ENCODE measurements at places on chromosomes 3 and 15.

DNA sequence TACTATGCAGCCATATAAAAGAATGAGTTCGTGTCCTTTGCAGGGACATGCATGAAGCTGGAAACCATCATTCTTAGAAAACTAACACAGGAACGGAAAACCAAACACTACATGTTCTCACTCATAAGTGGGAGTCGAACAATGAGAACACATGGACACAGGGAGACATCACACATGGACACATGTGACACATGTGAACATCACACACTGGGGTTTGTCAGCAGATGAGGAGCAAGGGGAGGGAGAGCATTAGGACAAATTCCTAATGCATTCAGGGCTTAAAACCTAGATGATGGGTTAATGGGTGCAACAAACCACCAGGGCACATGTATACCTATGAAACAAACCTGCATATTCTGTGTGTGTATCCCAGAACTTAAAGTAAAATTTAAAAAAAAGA is 408.0 kb downstream of the EPHB1 start:
- no peak for DNase-seq

- DNase-seq: no peak
These were observed 69.5 kb downstream of the LRRC49 start for GRCh38 chr15:70962084-70962483.

GRCh38 chr3:105584003-105584790 is 217.5 kb downstream of the ALCAM start:
- no peak for DNase-seq

DNA sequence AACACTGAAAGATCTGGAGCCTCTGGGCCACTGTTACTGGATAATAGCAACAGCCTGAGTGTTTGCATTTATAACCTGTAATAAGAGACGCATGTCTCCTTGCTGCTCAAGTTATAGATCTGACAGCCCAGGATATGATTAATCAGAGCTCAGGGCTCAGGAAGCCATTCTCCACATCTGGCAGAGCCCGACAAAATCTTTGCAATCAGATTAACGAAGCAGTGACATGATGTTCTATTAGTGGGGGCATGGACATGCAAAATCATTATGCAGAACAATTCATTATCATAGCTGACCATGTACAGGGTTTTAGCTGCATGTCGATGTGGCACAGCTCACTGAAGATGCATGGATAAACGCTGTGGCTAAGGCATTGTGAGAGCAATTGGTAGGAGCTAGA is 730.3 kb downstream of the ZNF385D start:
- no peak for DNase-seq

GRCh38 chr15:68470976-68471375 is 39.0 kb upstream of the ITGA11 start:
- DNase-seq: no peak

DNA sequence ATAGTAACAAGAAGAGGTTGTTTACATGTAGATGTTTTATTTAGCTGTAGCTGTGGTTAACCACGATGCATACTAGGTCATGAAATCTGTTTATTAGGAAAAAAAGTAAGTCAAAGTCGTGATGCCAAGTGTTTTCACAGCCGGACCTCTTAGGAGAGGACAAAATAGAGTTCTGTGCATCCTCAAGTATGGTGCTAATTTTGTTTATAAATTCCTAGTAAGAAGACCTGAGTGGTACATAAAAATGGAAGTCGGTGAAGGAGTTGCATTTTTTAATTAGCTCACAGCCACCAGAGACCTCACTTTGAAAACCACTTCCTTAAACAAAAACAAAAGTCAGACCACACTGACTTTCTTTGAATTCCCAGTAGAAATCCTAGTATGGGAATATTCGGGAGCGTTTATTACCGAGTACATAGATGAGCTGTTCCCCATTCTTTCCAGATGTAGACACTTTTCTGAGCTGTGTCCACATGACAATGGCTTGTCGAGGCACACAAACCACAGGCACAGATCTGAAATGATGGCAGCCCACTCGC is 143.6 kb upstream of the UBE2E1 start:
- no peak for DNase-seq

- DNase-seq: no peak
These were observed 44.7 kb upstream of the INO80 start for GRCh38 chr15:41160639-41161315.

DNA sequence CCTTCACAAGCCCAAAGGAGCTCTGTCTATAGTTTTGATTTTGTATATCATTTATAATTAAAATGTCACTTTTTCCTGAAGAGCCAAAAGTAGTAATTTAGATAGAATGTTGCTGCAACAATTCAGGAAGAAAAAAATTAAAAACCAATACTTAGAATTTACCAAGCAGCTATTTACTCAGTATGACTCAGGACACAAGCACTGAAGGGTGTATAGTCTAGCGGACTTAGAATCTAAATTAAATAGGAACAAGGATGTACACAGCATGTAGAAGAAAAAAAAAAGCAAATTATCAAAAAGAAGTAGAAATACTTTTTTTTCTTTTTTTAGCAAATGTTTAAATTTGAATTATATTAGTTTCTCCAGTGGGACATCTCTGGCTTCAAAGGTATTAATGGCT is 31.6 kb downstream of the PGBD4 start:
- DNase-seq: no peak

DNA sequence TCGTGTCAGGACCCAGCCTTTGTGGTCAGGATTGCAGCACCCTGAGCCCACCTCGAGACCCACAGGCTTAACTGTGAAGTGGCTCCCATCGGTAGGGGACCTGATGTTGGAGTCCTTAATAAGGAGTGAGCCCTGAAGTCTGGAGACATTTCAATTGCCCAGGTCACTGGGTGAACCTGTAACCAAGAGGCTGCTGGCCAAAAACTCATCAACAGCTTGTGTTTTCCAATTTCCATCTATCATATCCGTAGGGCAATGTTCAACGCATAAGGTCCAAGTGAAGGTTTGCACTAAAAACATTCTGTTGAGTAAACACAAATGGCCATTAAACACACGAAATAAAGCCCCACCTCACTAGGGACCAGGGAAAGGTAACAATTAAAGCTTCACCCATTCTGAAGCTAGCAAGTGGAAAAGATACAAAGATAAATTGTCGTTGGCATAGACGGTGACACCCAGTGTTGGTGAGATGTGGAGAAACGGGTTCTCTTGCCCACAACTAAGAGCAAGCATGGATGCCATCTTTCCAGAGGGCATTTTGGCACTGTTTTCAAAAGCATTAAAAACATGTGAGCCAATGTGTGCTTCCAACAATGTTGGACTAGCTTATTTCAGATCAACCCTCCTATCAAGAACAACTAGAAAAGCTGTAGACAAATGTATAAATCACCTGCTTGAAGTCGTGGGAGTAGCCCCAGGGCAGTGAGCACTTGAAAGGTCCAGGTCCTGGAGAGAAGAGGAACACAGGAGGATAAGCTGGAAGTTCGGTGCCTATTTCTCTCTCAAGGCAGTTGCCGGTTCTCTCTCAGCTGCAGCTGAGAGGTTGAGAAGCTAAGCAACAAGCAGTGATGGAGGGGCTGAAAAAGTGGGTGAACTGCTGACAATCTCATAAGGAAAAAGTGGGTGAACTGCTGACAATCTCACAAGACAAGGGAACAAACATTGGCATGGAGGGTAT is 56.3 kb upstream of the PCSK6 start:
- DNase-seq: no peak

GRCh38 chr3:41167722-41168497 is 31.4 kb upstream of the CTNNB1 start:
- no peak for DNase-seq

- no peak for DNase-seq
These were observed 38.2 kb upstream of the GOLGA8B start for GRCh38 chr15:34621675-34622074.

- DNase-seq: no peak
These were observed 46.4 kb downstream of the TMEM44 start for GRCh38 chr3:194586836-194587235.

DNA sequence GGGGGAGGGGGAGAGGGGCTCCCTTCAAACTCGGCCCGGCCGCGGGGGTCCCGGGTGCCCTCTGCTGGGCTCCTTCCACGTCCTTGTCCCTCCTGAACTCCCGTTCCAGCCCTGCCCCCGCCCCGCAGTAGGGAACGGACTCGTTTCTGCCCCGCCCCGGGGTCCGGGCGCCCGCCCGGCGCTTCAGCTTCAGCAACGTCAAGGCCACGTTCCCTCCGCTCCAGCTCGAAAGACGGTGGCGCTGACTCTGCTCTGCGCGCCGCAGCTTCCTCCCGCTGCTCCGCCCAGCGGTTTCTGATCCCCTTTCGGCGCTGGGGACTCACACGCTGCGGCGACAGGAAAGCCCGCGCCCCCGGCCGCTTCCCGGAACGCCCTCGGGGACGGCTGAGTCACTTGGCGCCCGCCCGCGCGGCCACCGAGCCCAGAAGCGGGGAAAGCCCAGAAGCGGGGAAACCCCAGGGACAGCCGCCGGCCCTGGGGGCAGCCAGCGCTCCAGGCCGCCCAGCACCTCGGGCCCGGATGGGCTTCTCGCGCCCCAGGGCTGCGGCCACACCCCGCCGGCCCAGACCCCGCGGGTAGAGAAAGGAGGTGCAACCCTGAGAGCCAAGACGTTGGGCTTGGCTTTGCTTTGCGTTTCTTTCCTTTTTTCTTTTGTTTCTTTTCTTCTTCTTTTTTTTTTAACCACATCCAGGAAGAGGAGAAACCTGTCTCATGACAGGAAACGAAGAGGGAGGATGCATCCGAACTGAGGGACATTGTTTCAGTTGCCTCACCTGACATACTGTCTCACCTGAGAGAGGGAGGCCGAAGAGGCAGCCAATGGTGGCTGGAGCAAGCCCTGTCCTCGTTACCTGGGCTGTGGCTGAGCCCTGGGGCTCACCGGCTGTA is 28.9 kb downstream of the ARHGAP31 start:
- DNase-seq: peak; percentile 94

DNA sequence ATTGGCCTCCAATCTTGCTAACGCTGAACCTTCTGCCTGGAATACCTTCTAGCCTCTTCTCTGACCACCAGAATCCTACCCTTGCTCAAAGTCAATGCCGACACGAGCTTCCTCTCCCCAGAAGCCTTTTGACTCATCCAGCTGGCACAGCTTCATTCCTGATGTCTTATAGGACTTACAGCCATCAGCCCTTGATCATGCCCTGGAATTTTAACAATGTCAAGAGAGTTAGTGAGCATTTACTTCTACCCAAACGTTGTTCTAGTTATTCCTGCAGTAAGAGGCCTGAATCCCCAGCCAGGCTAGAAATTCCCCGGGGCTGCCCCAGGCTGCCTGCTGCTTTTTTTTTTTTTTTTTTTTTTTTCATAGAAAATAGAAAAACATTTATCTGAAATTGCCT is 3.9 kb downstream of the CYP1A2 start:
- DNase-seq: no peak

GRCh38 chr3:42856544-42856943 is 19.1 kb downstream of the CYP8B1 start:
- DNase-seq: no peak

- no peak for DNase-seq
These were observed 218.5 kb upstream of the RGMA start for GRCh38 chr15:93307513-93307912.

GRCh38 chr3:107767897-107768605 is 245.3 kb downstream of the BBX start:
- DNase-seq: no peak

GRCh38 chr3:141578202-141578973 is 91.6 kb downstream of the RASA2 start:
- no peak for DNase-seq

GRCh38 chr3:33834096-33834453 is 35.6 kb downstream of the PDCD6IP start:
- peak; percentile 23 for DNase-seq

DNA sequence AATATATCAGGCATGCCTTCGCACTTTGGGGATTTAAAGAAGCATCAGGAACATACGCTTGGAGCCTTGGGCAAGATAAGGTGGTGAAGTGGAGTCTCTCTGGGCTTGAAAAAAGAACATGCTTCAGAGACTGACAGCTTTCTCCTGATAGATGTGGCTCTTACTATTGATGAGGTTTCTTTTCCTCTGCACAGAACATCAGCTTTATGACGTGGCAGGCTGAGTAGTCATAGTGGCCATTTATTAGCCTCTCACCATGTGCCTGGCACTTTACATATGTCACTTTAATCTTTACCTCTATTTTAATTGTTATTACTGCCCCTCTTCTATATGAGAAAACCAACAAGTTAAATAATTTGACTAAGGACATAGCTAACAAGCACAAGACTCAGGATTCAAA is 19.0 kb upstream of the LRRC58 start:
- no peak for DNase-seq

GRCh38 chr15:69127306-69127705 is 33.1 kb upstream of the GLCE start:
- DNase-seq: no peak

- no peak for DNase-seq
These were observed 10.9 kb upstream of the TMEM158 start for GRCh38 chr3:45236964-45237363.

DNA sequence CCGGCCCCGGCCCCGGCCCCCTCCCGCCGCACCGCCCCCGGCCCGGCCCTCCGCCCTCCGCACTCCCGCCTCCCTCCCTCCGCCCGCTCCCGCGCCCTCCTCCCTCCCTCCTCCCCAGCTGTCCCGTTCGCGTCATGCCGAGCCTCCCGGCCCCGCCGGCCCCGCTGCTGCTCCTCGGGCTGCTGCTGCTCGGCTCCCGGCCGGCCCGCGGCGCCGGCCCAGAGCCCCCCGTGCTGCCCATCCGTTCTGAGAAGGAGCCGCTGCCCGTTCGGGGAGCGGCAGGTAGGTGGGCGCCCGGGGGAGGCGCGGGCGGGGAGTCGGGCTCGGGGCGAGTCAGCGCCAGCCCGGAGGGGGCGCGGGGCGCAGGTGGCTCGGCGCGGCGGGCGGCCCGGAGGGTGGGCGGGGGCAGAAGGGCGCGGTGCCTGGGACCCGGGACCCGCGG is 352 bp downstream of the CHRD start:
- DNase-seq: no peak

DNA sequence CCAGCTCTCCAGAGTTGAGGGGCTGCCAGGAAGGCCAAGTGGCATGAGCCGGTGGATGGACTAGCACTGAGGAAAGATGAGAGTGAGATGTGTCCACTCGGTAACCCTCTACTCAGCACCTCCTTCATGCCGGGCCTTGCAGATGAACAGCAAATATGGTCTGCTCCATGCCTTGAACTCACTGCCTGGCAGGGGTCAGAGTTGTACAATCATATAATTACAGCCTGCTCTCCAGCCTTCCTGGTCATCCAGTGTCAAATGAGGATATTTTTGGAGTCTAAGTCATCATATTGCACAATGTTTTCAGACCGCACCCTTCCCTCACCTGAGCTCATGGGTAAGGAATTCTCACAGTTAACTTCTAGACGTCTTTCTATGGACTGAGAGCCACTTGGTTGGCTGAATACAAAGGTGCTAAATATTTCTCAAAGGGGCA is 4.9 kb downstream of the MGLL start:
- DNase-seq: no peak

Data from memory B cell (primary cell).